Mesothelial cell of epicardium (in vitro differentiated cells): ENCODE measurements at places on chromosomes 3 and 15.
A peak's percentile ranks its signal among the peaks of the same experiment; 100 is the strongest.

DNA sequence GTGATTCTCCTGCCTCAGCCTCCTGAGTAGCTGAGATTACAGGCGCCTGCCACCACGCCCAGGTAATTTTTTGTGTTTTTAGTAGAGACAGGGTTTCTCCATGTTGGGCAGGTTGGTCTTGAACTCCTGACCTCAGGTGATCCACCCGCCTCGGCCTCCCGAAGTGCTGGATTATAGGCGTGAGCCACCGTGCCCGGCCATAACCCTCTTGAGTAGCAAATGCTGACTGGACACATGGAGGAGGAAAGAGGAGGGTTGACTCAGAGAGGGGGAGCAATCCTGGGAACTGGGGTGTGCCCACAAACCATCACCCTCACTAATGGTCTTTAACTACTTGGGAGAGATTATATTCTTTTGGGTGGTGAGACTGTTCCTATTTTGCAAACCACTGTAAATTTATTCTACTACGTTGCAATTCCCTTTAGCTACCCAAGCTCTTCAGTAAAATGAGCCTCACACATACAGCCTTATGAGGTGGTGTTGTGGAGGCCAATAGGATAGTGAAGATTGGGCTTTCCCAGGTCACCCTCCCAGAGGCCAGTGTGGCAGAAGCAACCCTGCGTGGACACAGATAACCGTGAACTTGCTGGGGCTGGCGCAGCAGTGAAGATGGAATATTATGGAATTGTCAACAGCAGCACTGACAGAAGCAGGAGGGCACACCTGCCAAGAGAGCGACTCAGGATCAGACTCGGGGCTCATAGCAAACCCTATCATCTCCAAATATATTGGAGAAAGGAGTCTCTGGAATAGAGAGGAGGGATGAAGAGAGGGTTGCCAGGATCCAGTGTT is 37.4 kb downstream of the TLNRD1 start:
- H3K27me3 ChIP-seq = no peaks in the 10 kb centered on the region
- no peak for DNase-seq
- H3K36me3 ChIP-seq = no peaks in the 10 kb centered on the region

GRCh38 chr3:149705416-149705815 is 46.9 kb downstream of the COMMD2 start:
- H3K4me1 ChIP-seq = peaks cover 4% of the 10 kb centered on the region
- no peak overlapping the region for H3K27ac ChIP-seq
- H3K27me3 ChIP-seq = no peaks in the 10 kb centered on the region
- no peaks in the 10 kb centered on the region for H3K36me3 ChIP-seq

- peak overlapping the region; percentile 94 for H3K27ac ChIP-seq
- peak overlapping the region; percentile 64 for H3K4me3 ChIP-seq
- peaks cover 27% of the 10 kb centered on the region for H3K36me3 ChIP-seq
- H3K4me1 ChIP-seq = peaks cover 27% of the 10 kb centered on the region
- no peaks in the 10 kb centered on the region for H3K27me3 ChIP-seq
- DNase-seq = peak; percentile 75
Measured at GRCh38 chr15:94844538-94845389, 613.4 kb downstream of the MCTP2 start.

GRCh38 chr15:101358895-101359294 is 63.8 kb upstream of the SNRPA1 start:
- H3K4me3 ChIP-seq = no peak overlapping the region
- peaks cover 4% of the 10 kb centered on the region for H3K4me1 ChIP-seq
- no peaks in the 10 kb centered on the region for H3K36me3 ChIP-seq
- no peak overlapping the region for H3K27ac ChIP-seq
- H3K27me3 ChIP-seq = no peaks in the 10 kb centered on the region

DNA sequence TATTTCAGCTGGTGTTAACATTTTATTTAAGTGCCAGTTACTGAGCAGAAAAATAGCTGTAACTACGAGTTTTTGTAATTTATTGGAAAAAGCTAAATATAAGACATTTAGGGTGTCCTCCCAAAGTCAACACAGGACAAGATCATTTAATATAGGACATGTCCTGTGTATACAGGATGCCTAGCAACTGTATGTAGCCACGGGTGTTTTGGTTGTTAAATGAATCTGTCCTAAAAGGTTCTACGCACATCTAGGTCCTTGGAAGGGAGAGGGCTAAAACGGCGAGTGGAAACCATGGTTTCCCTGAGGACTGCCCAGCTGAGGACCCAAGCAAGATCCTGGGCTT is 565 bp upstream of the ZNF621 start:
- peaks cover 13% of the 10 kb centered on the region for H3K4me1 ChIP-seq
- no peak for DNase-seq
- peak overlapping the region; percentile 94 for H3K27ac ChIP-seq

DNA sequence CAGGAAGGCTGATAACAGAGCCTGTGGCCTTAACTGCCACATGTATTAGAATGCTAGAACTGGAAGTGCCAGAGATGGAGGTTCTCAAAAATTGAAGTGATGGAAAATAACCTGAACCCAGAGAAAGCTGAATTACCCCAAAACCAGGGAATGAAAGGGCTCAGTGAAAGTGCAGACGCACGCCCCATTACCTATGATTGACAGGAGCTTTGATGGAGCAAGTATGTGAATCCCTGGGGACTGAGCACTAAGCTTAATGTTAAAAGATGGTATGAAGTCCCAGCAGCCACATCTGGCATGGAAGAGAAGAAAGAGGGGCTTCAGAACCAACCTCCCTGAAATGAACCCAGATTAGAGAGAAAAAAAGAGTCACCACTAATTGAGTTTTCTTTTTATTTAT is 118.4 kb upstream of the FHIT start:
- DNase-seq = no peak
- H3K4me1 ChIP-seq = peaks cover 6% of the 10 kb centered on the region
- H3K4me3 ChIP-seq = no peak overlapping the region
- H3K36me3 ChIP-seq = no peaks in the 10 kb centered on the region
- peaks cover 3% of the 10 kb centered on the region for H3K27me3 ChIP-seq
- no peak overlapping the region for H3K27ac ChIP-seq

DNA sequence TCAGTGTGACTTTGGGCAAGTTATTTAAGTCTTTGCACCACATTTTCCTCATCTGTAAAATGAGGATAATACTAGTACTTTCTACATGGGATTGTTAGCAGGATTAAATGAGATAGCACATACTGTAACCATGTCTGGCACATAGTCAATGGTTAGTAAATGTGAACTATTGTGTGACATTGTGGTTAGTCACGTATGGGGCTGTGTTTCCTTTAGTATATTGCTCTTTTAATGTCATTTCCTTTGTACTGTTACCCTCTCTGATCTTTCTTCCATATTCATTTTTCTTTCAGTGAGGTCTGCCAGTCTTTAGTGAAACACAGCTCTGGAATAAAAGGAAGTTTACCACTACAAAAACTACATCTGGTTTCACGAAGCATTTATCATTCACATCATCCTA is 21.4 kb downstream of the OPA1 start:
- peaks cover 45% of the 10 kb centered on the region for H3K36me3 ChIP-seq
- no peak for DNase-seq
- H3K4me3 ChIP-seq = no peak overlapping the region
- no peak overlapping the region for H3K27ac ChIP-seq
- no peaks in the 10 kb centered on the region for H3K27me3 ChIP-seq
- no peaks in the 10 kb centered on the region for H3K4me1 ChIP-seq

DNA sequence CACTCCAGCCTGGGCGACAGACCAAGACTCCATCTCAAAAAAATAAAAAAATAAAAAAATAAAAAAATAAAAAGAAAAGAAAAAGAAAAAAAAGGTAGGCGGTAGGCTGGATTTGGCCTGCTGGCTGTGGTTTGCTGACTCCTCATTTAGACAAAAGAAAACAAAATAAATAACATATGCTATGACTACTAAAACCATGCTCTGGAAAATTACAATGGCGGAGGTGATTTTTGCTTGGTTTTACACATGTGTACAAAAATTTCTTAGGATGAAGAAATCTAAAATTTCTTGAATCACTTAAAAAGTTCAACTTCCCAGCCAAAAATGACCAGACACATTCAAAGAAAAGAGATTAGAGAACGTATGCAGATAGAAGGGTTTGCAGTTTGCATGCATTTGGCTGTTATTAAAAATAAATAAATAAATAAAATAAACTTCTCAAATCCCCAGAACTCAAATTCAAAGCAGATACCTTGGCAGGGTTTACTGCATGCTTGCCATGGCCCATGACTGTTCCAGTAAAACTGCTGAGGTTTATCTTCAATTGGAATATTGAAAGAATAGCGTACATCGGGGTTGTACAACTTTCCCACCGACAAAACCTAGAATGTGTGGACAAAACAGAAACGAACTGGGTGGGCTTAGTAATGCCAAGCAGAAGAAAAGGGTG is 65.9 kb downstream of the ADAMTS9 start:
- H3K27me3 ChIP-seq = no peaks in the 10 kb centered on the region
- peaks cover 47% of the 10 kb centered on the region for H3K36me3 ChIP-seq
- H3K4me1 ChIP-seq = no peaks in the 10 kb centered on the region
- no peak overlapping the region for H3K27ac ChIP-seq

- peaks cover 53% of the 10 kb centered on the region for H3K4me1 ChIP-seq
- peak overlapping the region; percentile 95 for H3K27ac ChIP-seq
- H3K36me3 ChIP-seq = peaks cover 7% of the 10 kb centered on the region
- H3K4me3 ChIP-seq = no peak overlapping the region
- no peak for DNase-seq
Measured at GRCh38 chr3:37935290-37935668, 55.3 kb upstream of the VILL start.

GRCh38 chr15:100174904-100175275 is 166.9 kb downstream of the ADAMTS17 start:
- DNase-seq = no peak
- peaks cover 24% of the 10 kb centered on the region for H3K36me3 ChIP-seq
- no peaks in the 10 kb centered on the region for H3K27me3 ChIP-seq
- peaks cover 4% of the 10 kb centered on the region for H3K4me1 ChIP-seq
- H3K4me3 ChIP-seq = no peak overlapping the region

DNA sequence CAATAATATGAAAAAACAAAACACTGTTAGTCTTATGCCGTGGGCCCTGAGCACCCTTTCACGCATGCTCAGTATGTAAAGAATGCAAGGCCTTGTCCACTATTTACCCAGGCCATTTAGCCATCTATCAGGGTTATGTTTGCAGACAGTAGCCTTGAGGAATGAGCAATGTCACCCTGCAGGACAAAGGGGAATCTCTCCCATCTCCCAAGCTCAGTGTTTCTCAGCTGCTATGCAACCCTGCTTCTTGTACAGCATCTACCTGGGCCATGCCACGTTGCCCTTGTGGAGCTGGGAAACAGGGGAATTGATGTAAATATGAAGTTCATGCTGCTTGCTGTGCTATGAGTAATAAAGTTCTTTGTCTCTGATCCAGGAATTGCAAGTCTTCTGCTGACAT is 51.5 kb upstream of the SLCO2A1 start:
- no peaks in the 10 kb centered on the region for H3K36me3 ChIP-seq
- no peaks in the 10 kb centered on the region for H3K27me3 ChIP-seq
- no peak overlapping the region for H3K27ac ChIP-seq
- peaks cover 11% of the 10 kb centered on the region for H3K4me1 ChIP-seq

- H3K4me3 ChIP-seq = no peak overlapping the region
- DNase-seq = no peak
- H3K27ac ChIP-seq = no peak overlapping the region
- peaks cover 16% of the 10 kb centered on the region for H3K27me3 ChIP-seq
- H3K36me3 ChIP-seq = peaks cover 2% of the 10 kb centered on the region
Measured at GRCh38 chr3:55735976-55736375, 248.9 kb upstream of the WNT5A start.

- H3K27ac ChIP-seq = no peak overlapping the region
- H3K27me3 ChIP-seq = no peaks in the 10 kb centered on the region
- DNase-seq = no peak
- H3K4me1 ChIP-seq = peaks cover 11% of the 10 kb centered on the region
- no peaks in the 10 kb centered on the region for H3K36me3 ChIP-seq
Measured at GRCh38 chr3:189084620-189085019, 87.2 kb upstream of the TPRG1 start.

GRCh38 chr3:56939834-56940233 is 120.6 kb upstream of the SPATA12 start:
- H3K4me3 ChIP-seq = no peak overlapping the region
- H3K27ac ChIP-seq = peak overlapping the region; percentile 44
- no peak for DNase-seq
- H3K27me3 ChIP-seq = peaks cover 2% of the 10 kb centered on the region
- peaks cover 35% of the 10 kb centered on the region for H3K4me1 ChIP-seq

- peaks cover 6% of the 10 kb centered on the region for H3K36me3 ChIP-seq
- H3K4me1 ChIP-seq = peaks cover 20% of the 10 kb centered on the region
- peaks cover 3% of the 10 kb centered on the region for H3K27me3 ChIP-seq
- no peak overlapping the region for H3K4me3 ChIP-seq
- H3K27ac ChIP-seq = no peak overlapping the region
- DNase-seq = no peak
Measured at GRCh38 chr3:97968376-97968775, 3.9 kb downstream of the RIOX2 start.

DNA sequence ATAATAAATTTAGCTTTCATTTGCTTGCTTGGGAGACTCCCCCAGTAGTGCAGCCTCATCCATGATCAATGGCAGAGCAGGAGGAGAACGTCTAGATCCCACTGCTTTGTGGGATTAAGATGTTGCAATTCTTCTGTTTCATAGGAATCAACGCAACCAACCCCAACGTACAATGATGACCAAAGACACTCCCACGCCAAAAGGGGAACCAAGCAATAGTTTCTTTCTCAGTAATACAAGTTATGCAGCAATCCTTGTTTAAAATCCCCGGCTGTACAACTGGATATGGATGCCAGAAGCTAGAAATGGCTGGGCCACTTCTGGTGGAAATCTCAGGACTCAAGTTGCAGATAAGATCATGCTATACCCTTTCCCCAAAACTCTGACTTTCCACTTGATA is 411.2 kb downstream of the VPS13C start:
- H3K4me1 ChIP-seq = peaks cover 6% of the 10 kb centered on the region
- peaks cover 35% of the 10 kb centered on the region for H3K27me3 ChIP-seq
- no peak overlapping the region for H3K4me3 ChIP-seq
- DNase-seq = no peak

DNA sequence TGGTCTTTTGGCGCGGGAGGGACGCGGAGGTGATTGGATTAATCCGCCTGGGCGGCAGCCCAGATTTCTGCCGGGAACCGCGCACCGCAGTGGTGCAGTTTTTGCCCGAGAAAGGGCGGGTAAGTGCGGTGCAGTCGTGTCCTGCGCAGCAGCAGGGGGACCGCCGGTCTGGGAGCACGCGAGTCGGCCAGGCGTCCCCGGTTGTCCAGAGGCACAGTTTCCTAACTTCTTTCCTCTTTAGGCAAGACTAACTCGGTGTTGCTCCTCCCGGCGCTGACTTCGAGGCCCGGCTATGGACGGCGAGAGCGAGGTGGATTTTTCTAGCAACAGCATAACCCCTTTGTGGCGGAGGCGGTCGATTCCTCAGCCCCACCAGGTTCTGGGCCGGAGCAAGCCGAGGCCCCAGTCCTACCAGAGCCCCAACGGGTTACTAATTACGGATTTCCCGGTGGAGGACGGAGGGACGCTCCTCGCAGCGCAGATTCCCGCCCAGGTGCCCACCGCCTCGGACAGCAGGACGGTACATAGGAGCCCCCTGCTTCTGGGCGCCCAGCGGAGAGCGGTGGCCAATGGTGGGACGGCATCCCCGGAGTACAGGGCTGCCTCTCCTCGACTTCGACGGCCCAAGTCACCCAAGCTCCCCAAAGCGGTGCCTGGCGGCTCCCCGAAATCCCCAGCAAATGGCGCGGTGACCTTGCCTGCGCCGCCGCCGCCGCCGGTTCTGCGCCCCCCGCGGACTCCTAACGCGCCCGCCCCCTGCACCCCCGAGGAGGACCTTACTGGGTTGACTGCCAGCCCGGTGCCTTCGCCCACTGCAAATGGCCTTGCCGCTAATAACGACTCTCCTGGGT is 736 bp downstream of the ARHGEF26 start:
- H3K4me1 ChIP-seq = peaks cover 35% of the 10 kb centered on the region
- H3K27me3 ChIP-seq = peaks cover 12% of the 10 kb centered on the region
- no peaks in the 10 kb centered on the region for H3K36me3 ChIP-seq
- peak; percentile 31 for DNase-seq
- H3K27ac ChIP-seq = peak overlapping the region; percentile 40

- H3K27me3 ChIP-seq = no peaks in the 10 kb centered on the region
- DNase-seq = no peak
- no peak overlapping the region for H3K27ac ChIP-seq
- H3K36me3 ChIP-seq = no peaks in the 10 kb centered on the region
- no peak overlapping the region for H3K4me3 ChIP-seq
Measured at GRCh38 chr3:95289295-95289694, 1226.4 kb downstream of the NSUN3 start.
